Upper lobe of right lung (tissue), 1 donor: ENCODE measurements at places on chromosomes 6 and 20. TPM values are rescaled to one million over a fixed set of nuclear protein-coding genes. Genes with fewer than 3 reads are reported as not detected.
A peak's percentile ranks its signal among the peaks of the same experiment; 100 is the strongest.

Gene CTCFL
- not detected for total RNA-seq

Gene MEI4
- total RNA-seq, result not detected

Gene NEU1
- 81.0 TPM for total RNA-seq

- DNase-seq, result no peak
Observed at GRCh38 chr6:142721215-142721920, 223.6 kb downstream of the HIVEP2 start.

DNA sequence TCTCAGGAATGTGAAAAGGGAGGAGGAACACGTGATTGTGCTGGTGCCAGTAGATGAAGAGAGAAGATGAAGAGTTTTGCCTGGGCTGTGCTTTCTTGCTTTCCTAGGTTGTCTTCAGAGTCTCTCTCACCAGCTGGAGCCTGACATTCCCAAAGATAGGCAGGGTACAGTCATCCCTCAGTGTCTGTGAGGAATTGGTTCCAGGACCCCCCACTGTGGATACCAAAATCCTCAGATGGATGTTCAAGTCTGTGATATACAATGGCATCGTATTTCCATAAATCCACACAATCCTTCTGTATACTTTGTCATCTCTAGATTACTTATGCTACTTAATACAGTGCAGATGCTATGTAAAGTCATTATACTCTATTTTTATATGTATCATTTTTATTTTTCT is 113.5 kb downstream of the SAMD5 start:
- no peak for DNase-seq

Gene DUSP15
- total RNA-seq, result 2.4 TPM

DNA sequence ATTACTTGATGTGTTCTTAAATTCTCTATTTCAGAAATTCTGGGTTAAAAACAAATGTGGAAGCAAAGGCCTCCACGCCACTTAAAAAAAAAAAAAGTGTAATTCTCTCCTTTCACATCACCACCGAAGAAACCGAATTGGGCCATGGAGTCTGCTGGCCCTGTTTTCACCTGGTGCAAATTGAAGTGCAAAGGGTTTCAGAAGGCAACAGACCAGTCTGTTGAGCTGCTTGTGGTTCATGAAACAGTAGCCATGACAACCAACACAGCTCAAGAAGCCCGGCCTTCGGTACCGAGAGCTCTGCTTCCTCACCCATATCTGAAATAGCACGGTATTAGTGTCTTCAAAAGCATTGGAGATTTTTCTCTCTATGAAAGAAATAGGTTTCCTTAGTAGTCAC is 63.1 kb downstream of the GMPR start:
- no peak for DNase-seq

- DNase-seq, result no peak
Observed at GRCh38 chr6:158879180-158879579, 60.0 kb upstream of the EZR start.

Gene MYT1
- total RNA-seq, result 0.12 TPM

Gene CASS4
- 40.2 TPM for total RNA-seq

GRCh38 chr6:45922728-45923351 is 92.8 kb downstream of the CLIC5 start:
- peak; percentile 71 for DNase-seq

DNA sequence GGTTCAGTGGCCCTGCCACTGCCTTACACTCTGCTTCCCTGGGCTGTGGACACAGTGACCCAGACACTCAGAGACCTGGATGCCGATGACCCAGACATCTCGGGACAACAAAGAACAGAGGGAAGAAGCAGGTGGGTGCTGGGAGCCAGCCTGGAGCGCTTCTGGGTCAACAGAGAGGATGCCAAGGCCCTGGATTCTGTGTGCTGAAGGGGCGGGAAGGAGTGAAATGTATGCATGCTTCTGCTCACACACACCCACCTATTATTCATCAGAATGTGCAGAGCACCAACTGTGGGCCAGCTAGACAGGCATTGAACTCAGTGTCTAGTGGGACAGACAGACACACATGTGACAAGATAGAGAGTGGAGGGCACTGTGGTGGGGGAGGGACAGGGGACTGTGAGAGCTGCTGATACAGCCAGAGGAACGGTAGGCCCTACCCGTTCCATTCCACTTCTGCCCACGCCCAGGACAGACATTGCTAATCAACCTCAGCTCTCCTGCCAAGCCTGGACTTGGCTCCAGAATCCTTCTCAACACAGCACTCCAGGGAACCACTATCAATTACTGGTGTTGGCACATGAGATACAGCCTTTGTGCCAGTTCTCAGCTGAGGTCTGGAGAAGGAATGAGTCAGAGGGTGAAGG is 20.2 kb downstream of the KCNK15 start:
- no peak for DNase-seq

- no peak for DNase-seq
Observed at GRCh38 chr6:31328355-31328960, 28.5 kb downstream of the HLA-B start.

DNA sequence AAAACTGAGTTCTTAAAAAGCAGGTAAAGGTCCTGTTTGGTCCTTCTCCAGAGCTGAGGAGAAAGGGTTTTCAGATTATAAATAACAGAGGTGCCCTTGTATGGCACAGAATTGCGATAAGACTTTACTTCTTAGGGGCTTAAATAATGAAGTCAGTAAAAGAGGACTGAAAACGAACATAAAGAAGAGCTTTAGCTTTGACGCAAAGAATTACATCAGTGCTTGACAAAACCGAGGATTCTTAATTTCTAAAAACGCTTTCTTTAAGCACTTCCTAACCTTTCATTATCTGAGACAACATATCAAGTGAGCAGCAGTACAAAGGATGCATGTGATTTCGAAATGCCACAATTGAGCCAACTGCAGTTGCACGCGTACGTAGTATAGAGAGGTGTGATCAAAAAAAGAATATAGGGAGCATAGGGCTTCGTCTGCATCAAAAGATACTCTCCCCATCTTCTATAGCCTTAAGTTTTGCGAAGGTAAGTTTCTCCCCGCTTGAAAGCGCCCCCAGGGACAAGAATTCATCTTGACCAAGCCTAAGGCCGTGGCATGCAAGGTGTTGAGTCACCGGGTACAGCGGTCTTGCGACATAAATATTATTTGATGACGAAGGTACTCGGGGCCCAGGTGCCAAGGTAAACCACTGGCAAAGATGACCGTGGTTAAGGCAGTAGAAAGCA is 778 bp upstream of the LOC128125822 start:
- peak; percentile 80 for DNase-seq

Gene RBM24
- total RNA-seq, result 0.49 TPM

DNA sequence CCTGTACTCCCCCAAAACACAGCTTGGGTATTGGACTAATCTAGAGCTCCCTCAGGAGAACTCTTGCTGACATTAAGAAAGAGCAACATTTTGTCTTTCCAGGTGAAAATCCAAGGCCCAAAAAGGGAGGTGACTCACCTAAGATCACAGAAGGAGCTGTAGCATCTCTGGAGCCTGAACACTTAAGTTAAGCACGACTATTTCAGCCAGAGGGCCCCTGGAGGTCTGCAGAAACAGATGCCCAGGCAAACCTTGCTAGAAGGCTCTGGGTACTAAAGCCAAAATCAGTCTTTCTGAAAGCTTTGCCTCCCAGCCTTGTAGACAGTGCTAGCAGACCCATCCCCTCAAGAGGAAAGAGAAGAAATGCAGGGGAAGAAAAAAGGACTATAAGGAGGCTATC is 8.8 kb downstream of the EDN1 start:
- no peak for DNase-seq

Gene ATP6V1G2
- 0.75 TPM for total RNA-seq

GRCh38 chr6:10580570-10580969 is 59.4 kb downstream of the GCNT2 start:
- no peak for DNase-seq

Gene SLC17A1
- not detected for total RNA-seq

Gene SRMS
- total RNA-seq, result not detected

DNA sequence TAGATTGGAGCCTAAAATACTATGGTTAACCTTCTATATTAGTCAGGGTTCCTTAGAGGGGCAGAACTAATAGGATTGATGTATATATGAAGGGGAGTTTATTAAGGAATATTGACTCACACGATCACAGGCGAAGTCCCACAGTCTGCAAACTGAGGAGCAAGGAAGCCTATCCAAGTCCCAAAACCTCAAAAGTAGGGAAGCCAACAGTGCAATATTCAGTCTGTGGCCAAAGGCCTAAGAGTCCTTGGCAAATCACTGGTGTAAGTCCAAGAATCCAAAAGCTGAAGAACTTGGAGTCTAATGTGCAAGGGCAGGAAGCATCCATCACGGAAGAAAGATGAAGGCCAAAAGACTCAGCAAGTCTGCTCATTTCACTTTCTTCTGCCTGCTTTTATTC is 133.5 kb upstream of the ADGRF1 start:
- no peak for DNase-seq

Gene CUL7
- 20.1 TPM for total RNA-seq

GRCh38 chr6:20402342-20403069 is 827 bp downstream of the E2F3 start:
- DNase-seq, result peak; percentile 80

DNA sequence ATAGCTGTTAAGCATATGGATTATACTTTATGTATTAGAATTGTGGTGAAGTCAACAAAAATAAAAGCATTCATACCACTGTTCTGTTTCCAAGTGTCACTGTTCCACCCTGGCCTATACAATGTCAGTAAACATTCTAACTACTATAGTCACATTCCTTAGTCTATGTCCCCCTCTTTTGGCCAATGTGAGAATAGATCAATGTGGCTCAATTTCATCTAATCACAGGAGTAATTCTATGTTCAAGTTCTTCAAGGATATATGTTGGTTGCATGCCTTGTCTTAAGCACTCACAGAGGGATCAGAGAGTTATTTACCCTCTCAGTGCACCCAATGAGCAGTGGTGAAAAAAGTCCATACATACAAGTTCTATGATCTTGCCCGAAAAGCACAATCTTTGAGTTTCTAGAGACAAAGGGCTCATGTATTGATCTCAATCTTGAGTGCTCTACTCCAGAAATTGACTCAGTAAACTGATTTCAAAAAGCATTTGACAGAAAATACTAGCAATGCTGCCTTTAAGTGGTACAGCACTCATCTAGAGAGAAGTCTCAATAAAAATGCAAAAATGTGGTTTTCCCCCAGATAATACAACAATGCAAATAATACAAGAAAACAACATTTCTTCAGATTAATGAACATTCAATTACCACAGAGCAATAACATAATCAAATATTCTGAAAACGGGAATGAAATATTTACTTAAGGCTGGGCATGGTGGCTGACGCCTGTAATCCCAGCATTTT is 16.5 kb downstream of the SMLR1 start:
- no peak for DNase-seq

DNA sequence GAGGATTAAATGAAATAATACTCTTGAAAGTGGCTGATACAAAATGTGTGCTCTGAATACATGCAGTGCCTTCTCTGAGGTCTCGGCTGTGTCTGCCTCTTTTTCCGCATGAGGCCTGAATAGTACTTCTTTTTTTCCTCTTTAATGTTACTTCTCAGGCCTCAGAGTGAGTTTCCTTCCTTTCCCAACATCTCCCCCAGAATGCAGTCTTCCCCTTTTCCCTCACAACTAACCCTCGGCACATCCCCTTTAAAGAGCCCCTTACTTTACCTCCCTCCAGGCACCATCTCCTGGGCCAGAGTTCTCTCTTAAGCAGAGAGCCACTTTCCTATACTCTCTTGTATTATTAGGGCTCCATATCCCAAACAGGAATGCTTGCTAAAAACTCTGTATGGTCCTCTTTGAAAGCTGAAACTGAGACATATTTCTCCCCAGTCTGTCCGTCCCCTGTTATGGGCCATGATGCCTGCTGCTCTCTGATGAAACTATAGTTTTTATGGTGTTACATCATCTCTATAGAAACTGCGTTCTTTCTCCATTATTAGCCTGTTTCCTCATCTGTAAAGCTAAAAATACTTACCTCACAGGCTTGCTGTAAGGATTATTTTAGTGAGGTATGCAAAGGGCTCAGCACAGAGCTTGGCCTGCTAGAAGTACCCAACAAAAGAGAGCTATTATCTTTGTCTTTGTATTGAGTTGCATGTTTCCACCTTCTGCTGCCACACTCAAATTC is 2.3 kb downstream of the PLAGL2 start:
- DNase-seq, result no peak

- no peak for DNase-seq
Observed at GRCh38 chr20:42957018-42957703, 232.5 kb downstream of the PTPRT start.

DNA sequence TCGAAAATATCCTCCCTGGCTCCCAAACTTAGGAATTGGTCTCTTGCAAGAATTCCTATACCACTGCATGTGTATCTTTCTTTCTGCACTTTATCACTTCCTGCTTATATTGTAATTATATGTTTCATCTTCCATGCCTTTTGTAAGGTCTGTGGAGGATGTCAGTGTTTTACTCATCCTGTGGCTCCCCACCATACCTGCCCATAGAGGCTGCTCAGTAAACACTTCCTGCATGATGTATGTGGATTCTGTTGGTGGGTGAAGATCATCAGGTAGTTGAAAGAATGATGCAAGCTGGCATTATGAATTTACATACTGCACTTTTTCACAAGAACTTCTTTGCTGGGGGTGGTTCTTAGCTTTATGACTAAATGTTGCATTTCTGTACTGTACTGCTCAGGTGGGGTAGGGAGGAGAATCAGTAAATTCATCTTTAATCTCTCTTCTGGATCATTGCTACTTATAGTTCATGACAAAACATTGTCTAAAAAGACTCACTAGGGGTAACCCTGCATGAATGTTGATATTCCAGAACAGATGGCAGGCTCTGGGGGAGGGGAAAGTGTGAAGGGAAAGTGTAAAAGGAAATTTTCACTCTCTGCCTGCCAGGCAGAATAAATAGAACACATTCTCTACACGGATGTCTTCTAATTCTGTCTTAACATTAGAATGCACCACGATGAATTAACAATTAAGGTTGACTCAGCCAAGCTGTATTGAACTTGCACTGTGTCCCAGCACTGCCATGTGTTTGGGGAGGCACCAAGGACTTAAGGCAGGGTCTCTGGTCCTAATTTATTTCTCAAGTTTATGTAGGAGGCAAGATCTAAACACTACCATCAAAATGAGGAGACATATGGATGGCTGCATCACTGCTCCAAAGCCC is 36.0 kb upstream of the KLHL31 start:
- no peak for DNase-seq

DNA sequence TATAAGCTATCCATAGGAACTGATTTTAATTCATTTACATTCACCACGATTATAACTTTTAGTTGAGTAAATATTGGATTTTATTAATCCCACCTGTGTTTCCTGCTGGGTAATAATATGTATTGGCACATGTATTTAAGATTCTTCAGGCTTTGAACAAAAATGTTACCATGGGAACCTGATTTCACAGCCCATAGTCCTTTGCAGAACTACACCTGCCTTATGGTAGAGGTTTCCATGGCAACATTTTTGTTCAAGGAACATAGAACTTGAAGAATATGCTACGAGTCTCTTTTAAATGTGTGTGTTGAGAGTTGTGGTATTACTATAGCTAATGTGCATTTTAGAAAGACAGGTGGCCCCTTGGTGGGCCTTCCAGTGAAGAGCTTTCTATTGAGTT is 317.4 kb downstream of the SAMD5 start:
- DNase-seq, result no peak

Gene CCM2L
- 23.2 TPM for total RNA-seq

GRCh38 chr6:52509281-52510212 is 67.3 kb downstream of the TRAM2 start:
- no peak for DNase-seq

- peak; percentile 75 for DNase-seq
Observed at GRCh38 chr20:46683939-46684750, 5.1 kb downstream of the TP53RK start.

- DNase-seq, result no peak
Observed at GRCh38 chr20:21936720-21937380, 231.4 kb downstream of the PAX1 start.

- no peak for DNase-seq
Observed at GRCh38 chr6:26224940-26225847, 138.0 kb downstream of the HFE start.

GRCh38 chr6:148249160-148249559 is 93.5 kb upstream of the SASH1 start:
- DNase-seq, result no peak
